ENCODE measurements at places on chromosomes 2 and 18. TPM values are rescaled to one million over a fixed set of nuclear protein-coding genes. Genes with fewer than 3 reads are reported as not detected.
A peak's percentile ranks its signal among the peaks of the same experiment; 100 is the strongest.

LHCGR gene
- polyA plus RNA-seq, result 0.37 TPM

NCKAP5 gene
- polyA plus RNA-seq, result 10.1 TPM

RIT2 gene
- polyA plus RNA-seq, result 0.13 TPM

PRSS56 gene
- not detected for polyA plus RNA-seq

COL4A4 gene
- 48.6 TPM for polyA plus RNA-seq

SERPINB2 gene
- 0.10 TPM for polyA plus RNA-seq

CAPN13 gene
- 2.5 TPM for polyA plus RNA-seq

ATP6V1B1 gene
- polyA plus RNA-seq, result 58.5 TPM

DNA sequence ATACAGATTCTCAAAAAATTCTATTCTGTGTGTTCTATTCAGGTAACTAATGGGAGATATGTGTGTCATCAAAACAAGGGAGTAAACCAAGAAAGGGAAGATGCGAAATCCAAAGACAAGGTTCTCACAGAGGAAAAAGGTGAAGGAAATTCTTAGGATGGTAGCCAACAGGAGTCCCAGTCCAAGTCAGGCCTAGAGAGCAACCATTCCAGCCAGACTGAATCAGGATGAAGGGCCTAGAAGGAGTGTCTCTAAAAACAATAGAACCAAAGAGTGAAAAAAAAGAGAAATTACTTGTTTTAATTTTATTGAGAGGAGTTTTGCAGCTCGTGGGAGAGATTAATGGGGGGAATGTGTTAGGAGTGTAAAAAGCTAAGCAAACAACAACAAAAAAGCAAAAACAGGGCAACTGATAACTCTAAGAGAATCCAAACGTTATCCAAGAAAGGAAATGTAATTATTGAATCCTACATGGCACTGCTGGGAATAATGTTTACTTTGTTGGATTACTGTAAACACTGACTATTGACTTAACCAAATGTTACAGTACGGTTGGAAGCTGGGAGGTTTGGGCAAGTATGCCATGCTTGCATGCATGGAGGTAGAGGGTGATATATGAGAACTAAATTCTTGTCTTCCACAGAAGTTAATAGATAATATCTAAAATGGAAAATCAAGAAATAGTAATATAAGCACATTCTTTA lies 12.3 kb downstream of the MAP3K20 start:
- no peak for DNase-seq

DNA sequence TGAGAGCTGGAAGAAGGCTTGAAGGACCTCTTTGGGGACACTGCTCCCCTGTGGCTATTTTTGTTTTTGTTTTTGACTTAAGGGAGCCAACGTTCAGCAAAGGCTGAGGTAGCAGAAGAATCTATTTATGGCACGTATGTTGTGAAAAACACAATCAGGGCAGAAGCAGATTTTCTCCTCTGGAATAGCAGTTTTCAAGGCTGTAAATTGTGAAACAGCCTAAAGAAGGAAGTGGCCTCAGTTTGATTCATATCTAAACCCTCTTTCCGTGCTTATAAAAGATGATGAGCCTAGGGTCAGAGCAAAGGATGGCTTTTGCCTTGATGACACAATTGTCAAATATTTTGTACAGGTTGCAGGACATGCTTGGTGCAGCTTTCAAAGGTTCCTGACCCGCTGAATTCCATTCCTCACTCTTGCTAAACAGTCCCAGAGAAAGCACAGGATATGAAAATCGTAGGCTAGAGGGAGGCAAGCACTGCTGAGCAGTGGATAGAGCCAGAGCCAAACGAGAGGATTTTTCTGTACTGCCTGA lies 106.2 kb upstream of the DLX2 start:
- no peak for DNase-seq

DNA sequence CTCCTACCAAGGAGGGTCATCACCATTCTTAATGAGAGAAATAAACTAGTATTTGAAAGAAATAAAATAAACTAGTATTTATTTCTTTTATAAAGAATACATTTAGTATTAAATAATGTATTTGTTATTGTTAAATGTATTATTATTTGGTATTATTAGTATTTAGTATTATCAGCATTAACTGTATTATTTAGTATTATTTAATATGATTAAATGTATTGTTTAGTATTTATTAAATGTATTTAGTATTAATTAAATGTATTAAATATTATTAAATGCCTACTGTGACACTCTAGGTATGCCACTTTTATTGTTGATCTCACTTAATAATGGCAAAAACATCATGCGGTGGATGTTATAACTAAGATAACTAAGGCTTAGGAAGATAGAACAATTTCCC lies 353.6 kb upstream of the MAP2 start:
- DNase-seq, result no peak

- DNase-seq, result no peak
Observed at GRCh38 chr18:50454387-50454988, 79.6 kb downstream of the SKA1 start.

DNA sequence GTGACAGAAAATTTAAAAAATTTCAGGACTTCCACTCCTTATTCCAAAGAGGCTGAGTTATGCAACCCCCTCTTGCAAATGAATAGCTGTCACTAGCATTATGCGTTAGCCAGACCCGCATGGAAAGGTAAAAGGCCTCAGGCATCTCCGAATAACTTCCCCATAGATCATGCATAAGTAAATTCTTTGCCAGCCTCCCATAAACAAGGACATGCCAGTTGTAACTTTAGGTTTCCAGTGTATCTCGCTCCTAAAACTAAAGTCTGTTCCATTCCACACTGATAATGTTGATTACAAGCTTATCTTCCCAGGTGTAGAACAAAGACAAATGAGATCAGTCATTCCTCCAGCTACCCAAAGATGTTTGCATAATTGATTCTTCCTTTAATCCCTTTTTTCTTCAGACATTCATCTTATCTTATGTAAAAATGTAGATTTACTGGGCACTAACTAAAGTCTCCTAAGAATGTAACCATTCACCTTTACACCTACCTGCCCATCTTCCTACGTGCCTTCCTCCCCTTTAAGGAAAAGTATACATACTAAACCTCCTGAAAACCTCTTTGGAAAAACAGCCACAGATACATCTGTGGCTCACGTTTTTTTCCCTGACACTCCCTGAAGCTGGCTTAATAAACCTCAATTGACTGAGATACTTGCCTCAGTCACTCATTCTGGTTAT lies 13.6 kb upstream of the NFU1 start:
- no peak for DNase-seq

DNA sequence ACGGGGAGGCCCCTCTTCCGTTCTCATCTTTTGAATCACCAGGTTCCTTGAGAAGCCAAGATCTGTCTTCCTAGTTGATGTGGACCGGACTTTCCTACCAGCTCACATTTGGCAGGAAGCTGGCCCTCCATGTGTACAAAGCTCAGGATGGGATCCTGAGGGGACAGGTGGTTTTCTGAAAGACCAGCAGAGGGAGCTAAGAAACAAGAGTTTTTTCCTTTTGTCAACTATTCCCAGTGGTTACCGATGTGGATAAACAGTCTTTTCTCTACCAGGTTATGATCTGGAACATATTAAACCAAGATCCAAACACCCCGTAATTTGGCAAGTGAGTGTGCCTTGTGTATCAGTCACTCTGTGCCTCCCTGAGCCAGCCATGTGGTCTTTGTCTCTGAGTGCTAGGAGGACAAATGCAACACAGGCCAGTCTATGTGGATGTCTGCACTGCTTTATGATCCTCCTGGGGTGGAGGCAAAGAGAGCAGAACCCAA lies 25.1 kb upstream of the ARHGAP25 start:
- DNase-seq, result peak; percentile 34

GRCh38 chr2:81549646-81550045 lies 1245.1 kb upstream of the LRRTM1 start:
- no peak for DNase-seq

DNA sequence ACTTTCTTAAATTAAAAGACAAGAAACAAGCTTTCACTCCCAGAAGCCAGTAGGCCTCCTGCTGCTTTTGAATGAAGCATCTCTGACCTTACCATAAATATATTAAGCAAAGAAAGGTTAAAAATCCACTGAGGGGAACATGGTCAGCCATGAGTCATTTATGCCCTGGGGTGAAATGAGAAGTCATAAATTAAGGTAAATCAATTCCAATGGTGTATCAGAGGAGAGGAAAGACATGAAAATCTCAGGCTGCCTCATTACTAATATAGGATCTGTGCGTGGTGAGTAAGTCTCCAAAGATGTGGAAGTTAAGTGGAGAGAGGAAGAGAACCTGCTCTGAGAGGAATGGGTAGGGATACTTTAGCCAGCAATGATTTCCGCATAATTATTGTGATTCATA lies 292.3 kb upstream of the CHAC2 start:
- DNase-seq, result no peak

- no peak for DNase-seq
Observed at GRCh38 chr2:233686928-233687327, 5.2 kb downstream of the UGT1A7 start.

DNA sequence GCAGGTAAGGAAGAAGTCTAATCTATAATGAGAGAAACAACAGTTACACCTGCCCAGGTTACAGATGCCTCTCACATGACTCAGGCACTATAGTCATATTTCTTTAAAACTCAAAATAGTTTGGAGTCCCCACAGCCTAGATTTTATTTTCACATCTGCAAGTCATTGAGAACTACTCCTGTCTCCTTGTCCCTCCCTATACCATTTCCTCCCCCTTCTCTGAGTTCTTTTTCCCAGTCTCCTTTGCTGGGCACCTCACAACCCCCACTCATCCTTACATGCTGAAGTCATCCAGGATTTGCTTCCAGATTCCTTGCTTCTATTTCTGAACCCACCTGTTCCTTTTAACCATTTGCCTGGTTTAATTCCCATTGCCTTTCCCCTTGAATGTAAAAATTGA lies 73.1 kb upstream of the KCNE4 start:
- DNase-seq, result no peak

DNA sequence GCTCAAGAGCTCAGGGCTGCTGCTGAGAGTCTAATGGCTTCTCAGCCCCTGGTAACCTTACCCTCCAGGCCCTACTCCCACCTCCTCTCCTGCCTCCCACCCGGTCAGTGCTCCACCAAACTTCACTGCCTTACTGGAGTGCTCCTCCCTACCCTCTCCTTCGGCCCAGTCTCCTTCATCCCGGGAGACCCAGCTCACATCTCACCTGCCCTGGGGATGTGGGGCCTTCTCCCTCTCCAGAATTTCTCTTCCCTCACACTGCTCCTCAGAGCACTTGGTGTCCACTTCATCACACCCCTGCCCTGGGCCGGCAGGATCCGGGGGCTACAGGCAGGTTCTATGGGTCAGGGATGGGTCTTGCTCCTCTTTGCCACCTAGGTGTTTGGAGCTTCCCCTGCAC lies 21.6 kb downstream of the PTPN18 start:
- no peak for DNase-seq

DNA sequence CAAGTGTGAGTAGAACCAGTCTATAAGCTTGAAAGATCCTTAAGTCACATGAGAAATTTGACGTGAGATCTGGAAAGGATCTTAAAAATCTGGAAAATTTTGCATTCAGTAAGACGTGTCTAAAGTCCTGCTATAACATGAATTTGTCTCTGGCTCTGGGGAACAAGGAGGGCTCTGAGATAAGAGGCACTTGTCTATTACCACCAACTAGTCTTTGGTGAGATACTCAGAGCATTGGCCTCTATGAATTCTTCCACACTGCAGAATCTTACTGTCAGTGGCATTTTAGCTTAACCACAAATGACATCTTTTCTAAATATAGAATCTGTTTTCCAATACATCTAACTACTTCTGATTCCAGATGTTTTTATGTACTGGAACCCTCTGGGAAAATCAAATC lies 1504.5 kb downstream of the DPP10 start:
- no peak for DNase-seq

Data from left kidney (tissue), 8 donors.